ENCODE measurements at places on chromosomes 6 and 20. TPM values are rescaled to one million over a fixed set of nuclear protein-coding genes. Genes with fewer than 3 reads are reported as not detected.

Gene CTSZ
- total RNA-seq: 26.6 TPM

Gene PCK1
- not detected for total RNA-seq

- no peaks in the 10 kb centered on the region for H3K4me1 ChIP-seq
- H3K27ac ChIP-seq: no peak overlapping the region
- no peak for DNase-seq
- no peak overlapping the region for H3K4me3 ChIP-seq
- H3K27me3 ChIP-seq: peaks cover 5% of the 10 kb centered on the region
Observed at GRCh38 chr20:49347156-49347555, 69.3 kb upstream of the ZNFX1 start.

DNA sequence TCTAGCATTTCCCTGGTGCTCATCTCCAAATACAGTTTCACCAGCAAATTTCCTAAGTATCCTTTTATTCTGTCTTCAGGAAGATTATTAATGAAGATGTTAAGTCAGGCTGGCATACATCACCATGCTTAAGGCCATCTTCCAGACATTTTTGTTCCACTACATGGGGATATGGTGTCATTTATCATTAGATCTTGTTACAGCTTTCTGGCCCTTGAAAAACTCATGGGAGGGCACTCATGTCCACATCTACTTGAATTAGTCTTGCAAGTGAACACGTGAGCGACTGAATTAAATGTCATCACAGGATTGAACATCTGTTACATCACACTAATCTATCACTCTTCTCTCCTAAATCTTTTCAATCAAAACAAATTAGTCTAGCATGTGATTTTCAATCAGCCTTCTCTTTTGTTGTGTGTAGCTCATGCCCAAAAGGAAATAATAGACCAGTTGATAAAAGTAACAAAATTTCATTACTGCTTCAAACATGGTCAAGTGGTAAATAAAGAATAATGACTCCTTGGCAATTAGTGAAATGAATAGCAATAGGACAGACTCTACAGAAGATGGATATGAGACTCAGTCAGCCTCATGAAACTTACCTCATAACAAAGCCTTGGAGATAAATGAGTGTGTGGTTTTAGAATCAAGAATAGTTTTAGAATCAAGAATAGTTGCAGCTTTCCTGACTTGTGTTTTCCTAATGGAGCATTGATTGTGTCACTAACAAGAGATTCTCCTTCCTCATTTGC is 80.5 kb downstream of the MTFR2 start:
- H3K4me1 ChIP-seq: no peaks in the 10 kb centered on the region
- H3K4me3 ChIP-seq: no peak overlapping the region
- H3K27me3 ChIP-seq: no peaks in the 10 kb centered on the region
- H3K27ac ChIP-seq: no peak overlapping the region
- no peaks in the 10 kb centered on the region for H3K36me3 ChIP-seq

DNA sequence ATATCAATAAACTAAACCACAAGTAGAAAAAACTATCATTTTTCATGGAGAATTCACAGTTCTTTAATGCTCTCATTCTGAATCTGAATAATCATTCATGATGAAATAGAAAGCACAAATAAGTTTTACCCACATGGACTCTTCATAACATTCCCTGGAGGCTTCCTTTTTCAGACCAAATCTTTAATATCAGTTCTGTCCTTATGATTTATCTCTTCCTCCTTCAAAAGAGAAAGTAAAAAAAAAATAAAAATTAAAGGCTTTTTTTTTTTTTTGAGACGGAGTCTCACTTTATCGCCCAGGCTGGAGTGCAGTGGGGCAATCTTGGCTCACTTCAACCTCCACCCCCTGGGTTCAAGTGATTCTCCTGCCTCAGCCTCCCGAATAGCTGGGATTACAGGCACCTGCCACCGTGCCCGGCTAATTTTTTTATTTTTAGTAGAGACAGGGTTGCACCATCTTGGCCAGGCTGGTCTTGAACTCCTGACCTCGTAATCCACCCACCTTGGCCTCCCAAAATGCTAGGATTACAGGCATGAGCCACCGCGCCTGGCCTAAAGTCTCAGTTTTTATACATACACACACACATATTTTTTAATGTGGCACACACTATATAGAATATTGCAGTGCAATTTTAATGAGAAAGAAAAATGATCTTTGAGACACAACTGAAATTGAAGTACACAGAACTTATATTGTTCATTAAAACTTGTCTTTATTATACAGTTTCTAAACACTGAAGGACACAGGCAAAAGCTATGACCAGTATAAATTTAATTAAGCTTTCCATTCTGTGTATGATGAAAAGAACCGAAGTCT is 31.9 kb upstream of the ZNF217 start:
- no peaks in the 10 kb centered on the region for H3K27me3 ChIP-seq
- no peak overlapping the region for H3K27ac ChIP-seq
- no peaks in the 10 kb centered on the region for H3K36me3 ChIP-seq
- DNase-seq: no peak
- H3K4me1 ChIP-seq: peaks cover 28% of the 10 kb centered on the region

DNA sequence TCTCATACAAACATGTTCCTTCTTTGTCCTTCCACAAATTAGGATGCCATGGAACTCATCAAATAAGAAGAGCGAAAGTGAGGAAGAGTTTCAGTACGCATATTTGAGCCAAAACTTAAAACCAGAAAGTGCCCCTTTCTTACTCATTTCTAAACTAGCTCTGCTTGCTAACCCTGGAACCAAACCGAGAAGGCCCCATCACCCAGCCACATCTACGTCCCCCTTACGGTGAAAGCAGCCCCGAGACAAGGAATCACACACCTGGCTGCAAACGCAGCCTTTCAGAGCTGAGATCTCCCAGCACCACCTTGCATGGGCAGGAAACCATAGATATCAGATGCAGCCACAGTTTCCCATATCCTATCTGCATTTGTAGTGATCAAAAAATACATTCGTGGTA is 28.5 kb downstream of the TRERF1 start:
- H3K27ac ChIP-seq: no peak overlapping the region
- H3K4me1 ChIP-seq: peaks cover 18% of the 10 kb centered on the region

DNA sequence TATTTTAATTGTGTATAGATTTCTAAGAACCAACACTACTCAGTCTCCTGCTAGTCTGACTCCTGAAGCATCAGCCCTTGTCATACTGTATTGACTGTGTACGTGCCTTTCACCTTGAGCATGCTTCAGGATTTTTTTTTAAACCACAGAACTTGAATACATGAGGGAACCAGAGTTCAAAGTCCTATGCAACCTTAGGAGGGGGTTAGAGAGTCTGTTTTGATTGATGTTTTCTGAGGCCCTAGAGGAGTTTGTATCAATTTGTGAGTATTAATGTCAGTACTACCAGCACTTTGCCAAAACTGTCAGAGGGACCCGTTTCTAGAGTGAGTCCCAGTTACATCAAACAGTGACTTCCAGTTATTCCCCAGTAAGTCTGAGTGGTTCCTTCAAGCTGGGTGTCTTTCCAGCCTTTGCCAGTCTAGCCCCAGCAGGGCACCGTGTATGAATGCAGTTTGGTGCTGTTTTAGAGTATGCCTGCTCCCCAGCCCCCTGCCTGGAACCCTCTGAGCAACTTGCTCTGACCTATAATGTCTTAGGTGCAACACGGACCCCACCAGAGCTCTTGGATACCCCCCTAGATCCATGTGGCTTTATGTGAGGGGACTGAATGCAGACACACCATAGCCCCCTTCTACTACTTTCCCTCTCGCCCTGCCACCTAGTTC is 8.5 kb downstream of the TP53INP2 start:
- H3K27me3 ChIP-seq: no peaks in the 10 kb centered on the region
- H3K36me3 ChIP-seq: peaks cover 3% of the 10 kb centered on the region
- DNase-seq: no peak
- H3K4me1 ChIP-seq: peaks cover 12% of the 10 kb centered on the region
- H3K4me3 ChIP-seq: no peak overlapping the region
